A549 treated with AZD2906 at 1 μM for 4 hours (cell line): ENCODE measurements at places on chromosomes 1 and 21. TPM values are rescaled to one million over a fixed set of nuclear protein-coding genes. Genes with fewer than 3 reads are reported as not detected.

The OR10X1 gene
- total RNA-seq, result not detected in 5 replicates

The IBA57 gene
- total RNA-seq, result 3.1 to 7.3 TPM (median 5.9 TPM) in 5 replicates

The PUM1 gene
- total RNA-seq, result 23.9 to 32.0 TPM (median 30.4 TPM) in 5 replicates

The ACAP3 gene
- 8.2 to 16.9 TPM (median 14.4 TPM) in 5 replicates for total RNA-seq

The FYB2 gene
- total RNA-seq, result not detected in 5 replicates

The OR2G6 gene
- total RNA-seq, result not detected in 5 replicates
